ENCODE measurements at places on chromosomes 1 and 21.
A peak's percentile ranks its signal among the peaks of the same experiment; 100 is the strongest.

- DNase-seq, result no peak
These were observed 60.4 kb upstream of the C1orf53 start for GRCh38 chr1:197841883-197842553.

- DNase-seq, result peak; percentile 15
These were observed 27.1 kb downstream of the RIMS3 start for GRCh38 chr1:40638097-40639036.

- no peak for DNase-seq
These were observed 55.0 kb downstream of the KAZN start for GRCh38 chr1:14653461-14653960.

DNA sequence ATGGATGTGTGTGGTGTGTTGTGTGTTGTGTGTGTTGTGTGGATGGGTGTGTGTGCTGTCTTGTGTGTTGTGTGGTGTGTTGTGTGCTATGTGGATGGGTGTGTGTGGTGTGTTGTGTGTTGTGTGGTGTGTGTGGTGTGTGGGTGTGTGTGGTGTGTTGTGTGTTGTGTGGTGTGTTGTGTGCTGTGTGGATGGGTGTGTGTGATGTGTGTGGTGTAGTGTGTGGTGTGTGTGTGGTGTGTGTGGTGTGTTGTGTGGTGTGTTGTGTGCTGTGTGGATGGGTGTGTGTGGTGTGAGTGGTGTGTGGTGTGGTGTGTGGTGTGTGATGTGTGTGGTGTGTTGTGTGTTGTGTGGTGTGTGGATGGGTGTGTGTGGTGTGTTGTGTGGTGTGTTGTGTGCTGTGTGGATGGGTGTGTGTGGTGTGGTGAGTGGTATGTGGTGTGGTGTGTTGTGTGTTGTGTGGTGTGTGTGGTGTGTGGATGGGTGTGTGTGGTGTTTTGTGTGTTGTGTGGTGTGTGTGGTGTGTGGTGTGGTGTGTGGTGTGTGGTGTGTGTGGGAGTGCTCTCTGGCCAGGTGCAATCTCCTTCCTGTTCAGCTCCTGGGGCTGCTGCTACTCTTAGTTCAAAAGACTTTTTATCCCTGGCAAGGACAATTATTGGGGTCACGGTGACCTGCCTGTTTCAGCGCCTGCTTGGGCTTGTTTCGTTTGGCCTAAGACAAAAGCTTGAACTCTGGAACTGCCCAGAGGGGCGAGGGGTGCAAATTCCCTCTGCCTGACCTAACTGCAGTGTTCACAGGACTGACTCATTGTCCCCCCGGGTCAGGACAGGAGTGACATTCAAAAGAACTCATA, 101.1 kb downstream of the UBIAD1 start:
- no peak for DNase-seq

DNA sequence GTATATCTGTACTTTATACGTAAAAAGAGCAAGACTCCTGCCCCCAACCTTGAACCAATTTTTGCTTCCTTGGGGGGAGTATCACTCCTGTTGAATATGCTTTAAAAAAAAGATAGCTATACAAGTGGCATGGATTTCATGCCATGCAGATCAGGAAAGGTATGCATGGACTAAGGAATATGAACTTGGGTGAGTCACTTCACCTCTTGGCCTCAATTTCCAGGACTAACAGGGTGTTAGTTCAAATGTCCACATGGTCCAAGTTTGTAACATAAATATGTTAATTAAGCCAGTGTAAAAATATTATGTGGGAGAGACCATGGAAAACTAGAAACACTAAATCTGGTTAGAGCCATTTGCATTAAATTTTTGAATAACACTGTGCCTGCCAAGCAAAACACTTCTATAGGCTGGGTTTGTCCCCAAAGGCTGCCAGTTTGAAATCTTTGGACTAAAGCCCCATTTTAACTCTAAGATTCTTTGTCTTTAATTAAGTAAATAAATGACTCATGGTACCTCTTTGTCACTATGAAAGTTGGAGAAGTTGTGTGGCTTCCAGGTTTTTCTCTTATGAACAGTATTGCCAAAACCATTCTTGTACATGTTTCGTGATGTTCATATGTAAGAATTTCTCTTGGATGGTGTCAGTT, 33.1 kb downstream of the FAM177B start:
- DNase-seq, result no peak
